MG63 (cell line): ENCODE measurements at places on chromosomes 6 and 20.

GRCh38 chr6:31532644-31533454 lies 4.1 kb downstream of the MCCD1 start:
- no peak for DNase-seq

GRCh38 chr20:29497261-29497671 lies 1760.2 kb upstream of the DEFB115 start:
- DNase-seq = no peak

DNA sequence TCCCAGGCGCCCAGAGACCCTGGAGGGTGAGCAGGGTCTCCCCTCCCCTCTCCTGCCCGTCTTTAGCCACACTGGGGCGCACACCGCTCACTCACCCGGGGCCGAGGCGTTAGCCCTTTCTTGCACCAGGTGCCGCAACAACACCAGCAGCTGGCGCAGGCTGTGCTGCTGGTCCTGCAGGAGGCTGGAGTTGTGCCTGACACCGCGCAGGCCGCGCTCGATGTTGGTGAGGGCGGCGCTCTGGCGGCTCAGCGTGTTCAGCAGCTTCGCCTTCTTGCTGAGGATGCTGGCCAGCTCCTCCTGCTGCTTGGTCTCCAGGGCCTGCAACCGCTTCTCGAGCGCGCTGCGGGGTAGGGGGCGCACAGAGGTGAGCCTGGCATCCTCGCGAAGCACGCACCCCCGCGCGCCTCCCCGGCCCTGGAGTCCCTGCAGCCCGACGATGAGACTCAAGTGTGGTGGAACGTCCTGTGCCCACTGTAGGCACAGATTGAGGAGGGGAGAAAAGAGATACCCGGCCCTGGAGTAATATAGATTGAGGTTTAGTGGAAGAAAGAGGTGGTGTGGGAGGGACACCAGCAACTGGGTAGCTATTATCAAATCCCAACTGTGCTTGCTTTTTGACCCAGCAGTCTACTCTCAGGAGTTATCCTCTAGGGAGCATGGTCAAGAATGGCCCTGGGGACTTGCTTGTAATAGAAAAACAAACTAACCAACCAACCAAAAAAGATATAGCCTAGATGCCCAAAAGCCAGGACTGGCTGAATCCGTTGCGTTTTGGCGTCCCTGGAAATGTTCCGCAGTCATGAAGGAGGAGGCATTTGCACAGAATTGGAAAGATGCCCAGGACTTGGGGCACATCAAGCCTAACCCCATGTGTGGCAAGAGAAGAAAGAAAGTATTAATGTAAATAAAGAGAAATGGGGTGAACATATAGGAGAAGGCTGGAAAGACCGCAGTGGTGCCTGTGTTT lies 30.9 kb downstream of the ANGPT4 start:
- DNase-seq = no peak

DNA sequence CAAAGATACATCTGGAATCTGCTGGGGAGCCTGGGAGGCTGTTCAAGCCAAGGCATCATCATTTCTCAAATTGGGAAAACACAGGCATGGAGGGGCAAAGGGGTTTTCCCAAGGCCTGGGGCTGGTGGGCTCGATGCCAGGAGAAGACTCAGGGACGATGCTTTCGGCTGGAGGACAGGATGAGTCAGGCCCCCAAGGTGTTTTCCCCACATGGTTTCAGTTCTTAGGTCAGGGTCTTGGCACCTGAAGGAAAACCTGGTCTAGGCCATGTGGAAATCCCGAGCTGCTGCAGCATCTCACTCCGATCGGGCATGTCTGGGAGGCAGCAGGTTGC lies 348.1 kb downstream of the CDC5L start:
- peak; percentile 87 for DNase-seq

- DNase-seq = no peak
These were observed 1003.1 kb downstream of the KIF16B start for GRCh38 chr20:15570156-15570555.

GRCh38 chr20:48003021-48003420 lies 217.7 kb upstream of the SULF2 start:
- no peak for DNase-seq

- no peak for DNase-seq
These were observed 100.5 kb downstream of the LMBRD1 start for GRCh38 chr6:69696273-69696672.

- DNase-seq = no peak
These were observed 117.0 kb downstream of the MAP3K7 start for GRCh38 chr6:90469906-90470305.

- no peak for DNase-seq
These were observed 11.8 kb downstream of the FYN start for GRCh38 chr6:111861431-111861885.

DNA sequence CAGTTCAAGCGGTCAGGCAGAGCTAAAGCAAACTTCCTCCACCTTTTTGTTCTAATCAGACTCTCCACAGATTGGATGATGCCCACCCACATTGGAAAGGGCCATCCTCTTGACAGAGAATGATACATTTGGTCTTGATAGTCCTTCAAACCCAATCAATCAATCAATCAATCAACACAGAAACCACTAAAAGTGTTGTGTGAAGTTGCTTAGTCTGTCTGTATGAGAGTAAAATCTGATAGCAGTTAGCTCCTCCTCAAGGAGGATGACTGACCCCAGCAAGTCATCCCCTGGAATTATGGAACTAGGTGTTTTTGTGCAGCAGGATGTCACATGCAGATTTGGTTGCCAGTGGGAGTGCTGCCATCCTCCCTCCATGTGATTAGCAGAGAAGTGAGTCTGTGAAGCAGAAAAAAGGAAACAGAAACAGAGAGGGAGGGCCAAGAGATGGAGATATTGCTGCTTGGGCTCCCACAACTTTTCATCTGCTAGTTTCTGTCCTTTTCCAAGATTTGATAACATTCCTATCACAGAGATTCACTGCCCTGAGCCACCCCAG lies 32.0 kb upstream of the SSTR4 start:
- DNase-seq = no peak

GRCh38 chr6:136826216-136826615 lies 3.8 kb downstream of the PEX7 start:
- DNase-seq = no peak

DNA sequence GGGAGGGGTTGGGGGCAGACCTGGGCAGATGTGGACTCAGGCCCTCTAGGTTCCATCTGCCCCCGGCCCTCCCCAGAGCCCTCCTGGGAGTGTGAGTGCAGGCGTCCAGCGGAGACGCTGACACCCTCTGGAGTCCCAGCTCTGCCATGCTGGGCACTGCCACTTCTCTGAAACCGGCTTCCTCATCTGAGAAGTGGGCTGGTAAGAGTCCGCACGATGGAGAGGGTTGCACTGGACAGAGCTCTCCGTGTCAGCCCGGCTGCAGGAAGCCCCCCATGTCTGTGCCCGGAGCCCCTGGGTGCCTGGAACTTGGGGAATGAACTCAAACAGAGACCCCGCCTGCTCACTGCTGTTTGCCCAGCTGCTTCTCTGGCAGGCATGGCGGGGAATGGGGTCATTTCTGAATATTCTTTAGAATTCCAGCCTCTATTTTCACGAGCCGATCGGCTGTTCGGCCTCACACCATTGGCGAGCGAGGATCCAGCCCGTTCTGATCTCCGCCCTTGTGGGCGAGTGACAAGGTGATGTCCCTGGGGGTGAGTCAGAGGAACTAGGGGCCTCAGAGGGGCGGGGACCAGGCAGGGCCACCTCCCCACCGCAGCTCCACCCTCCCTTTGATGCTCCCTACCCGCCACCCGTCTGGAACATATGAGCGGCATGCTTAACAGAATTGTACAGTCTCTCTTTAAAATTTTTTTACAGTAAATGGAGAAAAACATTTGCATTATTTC lies 47.8 kb upstream of the GATA5 start:
- no peak for DNase-seq

- no peak for DNase-seq
These were observed 172.1 kb downstream of the BMP7 start for GRCh38 chr20:57094252-57094891.

DNA sequence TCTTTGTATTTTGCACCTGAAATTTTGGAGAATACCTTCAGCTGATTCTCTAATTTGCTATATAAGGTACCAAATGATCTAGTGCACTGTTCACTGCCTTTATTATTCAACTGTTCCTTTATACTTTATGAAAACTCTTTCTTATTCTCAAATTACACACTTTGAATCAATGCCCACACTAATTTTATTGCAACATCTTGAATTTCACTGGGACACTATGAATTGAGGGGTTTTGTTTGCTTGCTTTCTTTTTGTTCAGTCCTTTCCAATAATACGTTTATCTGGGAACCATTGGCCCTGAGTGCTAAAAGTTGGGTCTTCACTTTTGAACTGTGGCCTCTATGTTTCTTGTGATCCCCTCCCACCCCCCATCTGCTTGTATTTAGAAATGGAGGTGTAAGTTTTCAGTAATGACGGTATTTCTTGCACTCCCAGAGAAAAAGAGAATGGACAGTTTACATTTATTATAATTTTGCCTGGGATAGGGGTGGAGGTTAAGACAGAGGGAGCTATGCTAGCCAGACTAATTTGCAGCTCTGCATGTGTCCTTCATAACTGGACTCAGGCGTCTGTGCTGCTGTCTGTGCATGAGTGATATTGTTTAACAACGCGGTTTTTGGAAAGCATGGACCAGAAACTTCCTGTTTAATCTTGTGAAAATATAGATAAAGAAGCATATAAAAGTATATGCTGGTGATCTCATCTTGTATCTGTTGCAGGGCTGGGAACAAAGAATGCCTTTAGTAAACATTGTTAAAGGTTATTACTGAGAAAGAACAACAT lies 98.1 kb downstream of the DNAH8 start:
- peak; percentile 54 for DNase-seq

DNA sequence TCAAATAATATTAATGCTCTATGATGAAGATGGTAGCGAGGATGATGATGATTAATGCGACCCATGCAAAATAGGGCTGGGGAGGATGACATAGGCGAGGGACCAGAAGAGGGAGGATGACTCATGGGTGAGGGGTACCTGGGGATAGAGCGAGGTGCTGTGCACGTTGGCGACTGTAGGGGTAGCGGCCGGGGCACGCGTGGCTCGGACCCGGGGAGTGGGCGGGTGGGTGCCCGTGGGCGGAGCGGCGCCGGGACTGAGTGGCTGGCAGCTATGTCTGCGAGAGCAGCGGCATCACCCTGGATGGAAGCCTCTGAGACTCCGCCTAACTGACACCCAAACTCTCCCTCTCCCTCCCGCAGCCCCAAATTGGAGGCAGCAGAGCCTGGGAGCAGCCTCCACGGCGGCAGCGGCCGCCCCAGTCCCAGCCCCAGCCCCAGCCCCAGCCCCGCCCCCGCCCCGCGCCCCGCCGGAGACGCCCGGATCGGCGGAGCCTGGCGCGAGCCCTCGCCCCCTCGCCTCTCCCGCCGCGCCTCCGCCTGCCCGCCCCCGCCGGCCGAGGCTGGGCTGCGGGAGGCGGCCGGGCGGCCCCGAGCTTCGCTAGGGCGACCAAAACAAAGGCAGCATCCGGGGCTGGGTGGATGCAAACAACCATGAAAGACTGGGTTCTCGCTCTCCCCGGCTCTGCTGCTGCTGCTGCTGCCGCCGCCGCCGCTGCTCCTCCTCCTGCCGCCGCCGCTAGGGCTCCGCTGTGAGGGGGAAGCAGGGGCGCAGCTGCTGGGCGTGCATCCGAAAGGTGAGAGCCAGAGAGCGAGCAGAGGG lies at the start of gene RIMS1:
Gene RIMS1, plus strand, starts transcription at position 367 of the 822 bp plus-strand sequence. CDS start 474 bp downstream, outside the sequence.
- peak; percentile 45 for DNase-seq

DNA sequence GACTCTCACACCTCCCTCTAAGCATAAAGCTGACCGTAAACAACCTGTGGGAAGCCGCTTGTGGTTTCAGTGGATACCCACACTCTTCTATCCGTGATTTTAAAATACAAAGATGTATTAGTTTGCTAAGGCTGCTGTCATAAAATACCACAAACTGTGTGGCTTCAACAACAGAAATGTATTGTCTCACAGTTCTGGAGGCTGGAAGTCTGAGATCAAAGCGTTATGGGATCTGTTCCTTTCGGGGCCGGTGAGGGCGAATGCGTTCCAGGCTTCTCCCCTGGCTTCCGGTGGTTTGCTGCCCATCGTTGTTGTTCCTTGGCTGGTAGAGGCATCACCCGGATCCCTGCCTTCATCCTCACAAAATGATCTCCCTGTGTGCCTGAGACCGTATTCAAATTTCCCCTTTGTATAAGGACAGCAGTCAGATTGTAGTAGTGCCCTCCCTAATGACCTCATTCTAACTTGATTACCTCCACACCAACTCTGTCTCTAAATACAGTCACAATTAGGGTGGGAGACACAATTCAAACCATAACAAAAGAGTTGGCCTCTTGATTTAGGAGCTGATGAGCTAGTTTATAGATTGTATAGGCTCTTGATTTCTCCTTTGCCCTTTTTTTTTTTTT lies 210.6 kb upstream of the SOX4 start:
- no peak for DNase-seq

DNA sequence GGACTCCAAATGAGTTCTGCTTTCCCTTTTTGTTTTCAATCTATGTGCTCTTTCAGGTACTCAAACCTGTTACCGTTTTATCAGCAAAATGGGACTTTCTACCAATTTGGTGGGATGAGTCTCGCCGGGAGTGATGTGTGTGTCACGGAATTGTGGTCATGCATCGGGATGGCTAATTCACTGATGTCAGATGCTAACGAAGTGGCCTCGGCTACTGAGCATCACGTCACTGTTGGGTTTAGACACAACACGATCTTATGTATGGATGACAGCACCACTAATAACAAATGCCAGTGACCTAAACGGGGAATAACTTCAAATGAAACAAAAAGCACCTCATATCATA lies 1.6 kb upstream of the PCK1 start:
- no peak for DNase-seq

- DNase-seq = peak; percentile 10
These were observed 241.8 kb upstream of the MMS22L start for GRCh38 chr6:97524811-97525210.

GRCh38 chr20:9172851-9173250 lies 104.0 kb downstream of the PLCB4 start:
- no peak for DNase-seq

DNA sequence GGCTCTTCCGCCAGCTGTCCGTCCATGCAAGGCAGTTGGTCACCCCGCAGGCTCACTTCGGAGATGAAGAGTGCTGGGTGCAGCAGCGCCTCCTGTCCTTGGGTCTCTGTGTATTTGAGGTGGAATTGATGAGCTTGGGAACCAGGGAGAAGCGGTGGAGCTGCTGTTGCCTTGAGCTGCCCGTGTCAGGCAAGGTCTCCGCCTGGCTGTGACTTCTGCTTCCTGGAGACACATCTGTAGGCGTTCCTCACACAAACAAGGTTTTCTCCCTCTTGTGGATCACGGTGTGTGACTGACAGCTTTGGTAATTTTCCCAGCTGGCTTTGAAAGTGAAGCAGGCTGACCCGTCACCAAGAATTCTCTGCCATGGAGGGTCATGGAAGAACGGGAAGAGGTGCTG lies 2.5 kb upstream of the SLC17A9 start:
- no peak for DNase-seq

GRCh38 chr20:38728191-38728781 lies 4.0 kb downstream of the SLC32A1 start:
- no peak for DNase-seq

DNA sequence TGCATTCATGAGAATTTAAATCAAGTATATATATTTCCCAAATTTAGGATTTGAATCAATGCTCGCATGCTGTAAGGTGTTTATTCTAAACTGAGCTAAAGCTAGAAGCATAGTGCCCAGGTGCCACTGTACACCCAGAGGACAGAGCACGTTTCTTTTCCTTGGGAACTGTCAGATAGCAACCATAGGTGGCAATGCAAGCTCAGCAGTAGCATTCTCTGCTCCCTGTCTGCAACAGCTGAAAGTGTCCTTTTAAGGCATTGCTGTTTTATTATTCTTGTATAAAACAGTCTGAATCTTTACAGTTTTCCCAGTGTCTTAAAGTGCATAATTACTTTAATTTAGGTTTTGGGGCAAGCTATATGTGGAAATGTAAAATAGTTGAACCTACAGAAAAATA lies 443.4 kb upstream of the MMS22L start:
- no peak for DNase-seq
